ENCODE measurements at places on chromosomes 11 and 22. TPM values are rescaled to one million over a fixed set of nuclear protein-coding genes. Genes with fewer than 3 reads are reported as not detected.
A peak's percentile ranks its signal among the peaks of the same experiment; 100 is the strongest.

DNA sequence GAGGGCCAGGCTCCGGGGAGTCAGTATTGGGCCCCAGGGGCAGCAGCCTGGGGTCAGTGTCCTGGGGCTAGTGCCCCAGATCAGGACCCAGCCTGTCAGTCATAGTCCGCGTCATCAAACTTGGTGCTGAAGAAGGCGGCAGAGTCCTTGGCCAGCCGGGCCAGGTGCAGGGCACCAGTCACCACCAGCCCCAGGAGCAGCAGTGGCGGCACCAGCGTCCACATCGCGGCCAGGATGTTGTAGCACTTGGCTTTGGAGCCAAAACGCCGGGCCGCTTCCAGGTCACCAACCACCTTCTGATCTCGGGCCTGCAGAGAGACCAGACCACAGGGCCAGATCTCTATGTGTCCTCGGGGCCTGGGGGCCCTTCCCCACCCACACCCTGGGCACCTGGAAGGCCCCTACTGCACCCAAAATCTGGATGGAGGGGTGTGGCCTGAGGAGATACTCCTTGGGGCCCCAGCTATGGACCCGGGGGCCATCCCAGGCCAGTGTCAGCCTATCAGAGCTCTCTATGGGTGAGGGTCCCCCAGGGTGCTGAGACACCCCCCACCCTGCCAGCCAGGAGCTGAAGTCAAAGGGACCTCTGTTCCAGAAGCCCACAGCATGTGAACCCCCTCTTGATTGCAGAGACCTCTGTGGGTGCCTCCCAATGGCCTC lies 790 bp downstream of the IFITM5 start:
- H3K4me3 ChIP-seq: no peak overlapping the region
- no peak for DNase-seq
- peaks cover 50% of the 10 kb centered on the region for H3K27me3 ChIP-seq
- peaks cover 7% of the 10 kb centered on the region for H3K4me1 ChIP-seq

DNA sequence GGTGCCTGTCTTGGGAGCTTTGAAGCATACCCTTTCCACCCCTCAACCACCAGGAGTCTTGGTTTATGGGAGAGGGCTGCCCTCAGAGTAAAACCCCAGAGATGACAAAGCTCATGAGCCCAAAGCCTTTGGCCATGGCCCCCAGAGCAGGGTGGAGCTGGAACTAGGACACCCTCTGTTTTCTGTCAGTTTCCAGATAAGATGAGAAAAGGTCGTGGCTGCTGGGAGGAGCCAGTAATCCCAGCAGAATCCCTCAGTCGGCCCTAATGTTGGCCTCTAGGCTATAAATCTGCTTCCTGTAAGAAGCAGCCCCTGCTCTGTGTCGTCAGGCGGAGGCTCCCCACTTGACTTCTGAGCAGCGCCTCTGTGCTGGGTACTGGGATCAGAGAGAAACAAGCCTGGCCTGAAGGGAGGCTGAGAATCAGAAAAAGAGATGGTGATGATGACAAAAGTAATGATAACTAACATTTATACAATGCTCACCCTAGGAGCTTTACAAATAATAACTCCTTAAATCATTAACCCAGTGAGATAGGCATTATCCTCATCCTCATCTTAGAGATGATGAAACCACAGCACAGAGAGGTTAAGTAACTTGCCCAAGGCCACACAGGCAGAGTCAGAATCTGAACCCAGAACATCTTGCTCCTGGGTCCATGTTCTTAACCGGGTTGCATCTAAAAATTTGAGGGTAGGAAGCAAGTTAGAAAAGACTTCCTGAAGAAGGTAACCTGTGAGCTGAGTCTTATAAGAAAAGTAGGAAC lies 471.4 kb downstream of the SOX6 start:
- peak overlapping the region; percentile 2 for H3K27ac ChIP-seq
- no peaks in the 10 kb centered on the region for H3K27me3 ChIP-seq
- DNase-seq: no peak
- peaks cover 3% of the 10 kb centered on the region for H3K4me1 ChIP-seq

DNA sequence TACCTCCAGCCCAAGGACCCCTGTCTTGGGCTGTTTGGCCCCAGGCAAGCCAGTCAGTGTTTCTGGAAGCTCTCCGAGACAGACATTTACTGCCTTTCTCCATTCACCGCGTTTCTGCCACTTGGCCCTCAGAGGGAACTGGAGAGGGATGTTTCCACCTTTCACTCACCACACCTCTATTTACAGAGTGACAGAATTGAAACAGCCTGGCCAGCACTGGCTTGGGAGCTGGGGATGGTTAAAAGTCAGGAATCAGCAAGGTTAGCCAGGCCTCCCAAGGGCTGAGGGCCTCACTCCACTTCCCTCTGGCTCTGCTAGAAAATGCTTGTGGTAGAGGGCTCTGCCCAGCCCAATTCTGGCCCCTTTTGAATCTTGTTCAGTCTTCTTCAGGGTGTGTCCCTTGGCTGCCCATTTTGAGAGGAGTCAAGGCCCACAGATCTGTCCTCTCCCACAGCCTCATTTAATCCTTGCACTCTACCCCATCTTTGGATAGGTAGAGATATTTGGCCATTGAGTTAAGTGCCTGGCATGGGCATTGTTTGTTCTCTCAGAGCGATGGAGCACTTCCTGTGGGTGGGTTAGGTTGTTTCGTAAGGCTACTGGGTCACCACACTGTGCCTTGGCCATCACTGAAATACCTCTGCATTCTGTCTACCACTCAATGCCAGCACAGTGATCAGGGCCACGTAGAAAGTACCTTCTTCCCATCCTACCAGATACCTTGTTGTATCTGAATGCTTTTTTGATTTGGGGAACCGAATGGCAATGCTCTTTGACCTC lies 119.2 kb downstream of the MICAL2 start:
- H3K4me1 ChIP-seq: peaks cover 27% of the 10 kb centered on the region
- H3K27me3 ChIP-seq: no peaks in the 10 kb centered on the region
- DNase-seq: peak; percentile 68
- no peak overlapping the region for H3K4me3 ChIP-seq

DNA sequence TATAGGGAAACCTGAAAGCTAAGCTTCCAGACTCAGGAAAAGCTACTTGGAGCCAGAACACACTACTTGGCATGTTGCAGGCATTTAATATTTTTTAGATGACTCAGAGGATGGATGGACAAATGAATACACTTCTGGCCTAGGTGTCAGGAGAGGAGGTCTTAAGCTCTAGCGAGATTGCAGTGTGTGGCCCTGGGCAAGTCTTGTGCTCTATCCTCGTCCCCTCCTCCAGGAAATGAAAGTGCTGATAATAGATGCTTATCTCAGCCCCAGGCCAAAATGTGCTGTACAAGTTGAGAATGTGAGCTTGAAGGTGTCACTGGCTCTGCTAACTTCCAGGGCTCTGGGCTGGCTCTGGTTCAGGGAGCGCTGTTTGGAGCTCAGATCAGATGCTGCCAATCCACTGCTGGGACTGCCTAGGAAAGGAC lies 136.3 kb downstream of the PKNOX2 start:
- H3K4me1 ChIP-seq: peaks cover 14% of the 10 kb centered on the region
- no peak for DNase-seq
- H3K27ac ChIP-seq: peak overlapping the region; percentile 38
- H3K4me3 ChIP-seq: no peak overlapping the region
- no peaks in the 10 kb centered on the region for H3K36me3 ChIP-seq

The RPS6KA4 gene
- total RNA-seq: 15.4 TPM

The MISFA gene
- not detected for total RNA-seq

DNA sequence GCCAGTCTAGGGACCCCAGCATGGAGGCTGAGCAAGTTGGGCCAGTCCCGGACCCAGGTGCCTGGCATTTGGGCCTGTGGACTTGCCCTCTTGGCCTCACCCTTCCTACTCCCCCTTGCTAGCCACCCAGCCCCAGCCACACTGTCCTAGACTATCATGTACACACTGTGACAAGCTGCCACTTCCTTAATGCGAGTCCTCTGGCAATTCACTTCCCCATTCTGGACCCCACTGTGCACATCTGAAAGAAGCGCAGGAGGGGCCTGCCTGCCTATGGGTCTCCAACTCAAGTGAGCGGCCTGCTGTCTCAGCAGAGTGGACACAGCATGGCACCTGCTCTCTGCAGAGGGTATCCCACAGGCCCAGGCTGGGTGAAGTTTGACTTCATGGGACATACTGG lies 68.5 kb upstream of the LMO1 start:
- H3K27ac ChIP-seq: no peak overlapping the region
- DNase-seq: no peak
- no peaks in the 10 kb centered on the region for H3K27me3 ChIP-seq
- H3K36me3 ChIP-seq: no peaks in the 10 kb centered on the region

DNA sequence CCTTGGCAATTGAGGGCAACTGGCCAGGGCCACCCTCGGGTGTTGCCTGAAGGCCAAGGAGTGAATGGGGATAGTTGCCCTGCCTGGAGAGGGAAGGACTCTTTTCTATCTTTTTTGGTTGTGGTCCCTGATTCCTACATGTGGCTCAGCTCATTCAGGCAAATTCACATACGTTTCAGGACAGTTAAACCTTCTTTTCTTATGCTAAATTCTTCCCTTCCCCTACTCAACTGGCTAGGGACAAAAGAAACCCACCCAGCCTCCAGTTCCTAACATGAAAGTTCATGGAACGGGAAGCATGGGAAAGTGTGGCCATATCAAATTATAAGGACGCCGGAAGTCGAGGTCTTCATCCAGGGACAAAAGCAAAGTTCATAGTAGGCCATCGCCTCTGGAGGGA lies 26.3 kb upstream of the APLNR start:
- no peak for DNase-seq
- no peaks in the 10 kb centered on the region for H3K4me1 ChIP-seq
- no peaks in the 10 kb centered on the region for H3K36me3 ChIP-seq
- no peaks in the 10 kb centered on the region for H3K27me3 ChIP-seq
- H3K4me3 ChIP-seq: no peak overlapping the region

All from stomach (tissue), 19 donors.